ENCODE measurements at places on chromosomes 12 and 14.

GRCh38 chr12:79955561-79955960 is 20.7 kb upstream of the PPP1R12A start:
- DNase-seq: no peak

GRCh38 chr12:114063435-114063834 is 97.3 kb upstream of the RBM19 start:
- no peak for DNase-seq

DNA sequence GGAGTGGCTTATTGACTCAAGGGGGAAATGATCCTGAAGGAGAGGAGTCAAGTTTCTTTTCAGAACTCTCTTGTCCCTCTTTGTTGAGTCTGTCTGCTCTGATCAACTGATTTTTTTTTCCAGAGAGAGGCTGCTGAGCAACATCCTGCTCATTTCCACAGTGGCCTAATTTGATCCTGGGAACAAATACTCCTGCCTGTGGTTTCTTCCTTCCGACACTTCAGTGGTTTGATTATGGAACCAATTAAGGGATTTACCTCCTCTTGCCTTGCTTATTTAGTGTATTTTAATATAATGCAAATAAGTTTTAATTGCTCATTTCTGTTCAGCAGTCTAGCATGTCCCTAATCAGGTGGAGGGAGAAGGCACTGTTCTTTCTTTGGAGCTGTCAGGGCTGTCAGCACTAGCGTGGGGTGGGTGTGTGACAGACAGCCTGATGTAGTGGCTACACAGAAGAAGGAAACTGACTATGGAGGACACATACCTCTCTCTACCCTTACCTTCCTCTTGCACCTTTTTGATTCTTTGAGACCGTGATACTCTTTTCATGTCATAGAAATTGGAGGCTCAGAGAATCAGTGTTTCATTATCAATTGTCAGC is 344.9 kb upstream of the STXBP6 start:
- DNase-seq: no peak

- DNase-seq: no peak
Observed at GRCh38 chr14:24802236-24802635, 168.2 kb upstream of the GZMB start.

DNA sequence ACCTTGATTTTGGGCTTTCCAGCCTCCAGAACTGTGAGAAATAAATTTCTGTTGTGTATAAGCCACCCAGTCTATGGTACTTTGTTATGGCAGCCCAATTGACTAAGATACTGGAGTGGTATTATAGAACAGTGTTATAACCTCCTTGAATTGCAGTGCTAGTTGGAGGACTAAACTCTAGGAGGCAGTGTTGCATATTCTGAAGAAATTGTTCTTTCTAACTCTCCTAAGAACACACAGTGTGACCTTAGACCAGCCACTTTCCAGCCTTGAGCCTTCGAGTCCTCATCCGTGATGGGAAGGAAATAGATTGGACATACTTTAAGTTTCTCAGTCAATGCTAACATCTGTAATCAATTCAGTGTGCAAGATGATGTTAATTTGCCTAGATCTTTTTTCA is 22.4 kb upstream of the LRRC10 start:
- no peak for DNase-seq

- no peak for DNase-seq
Observed at GRCh38 chr14:81313775-81314429, 86.2 kb downstream of the STON2 start.

Measured in T follicular helper cell (primary cell).